ENCODE measurements at places on chromosomes 11 and 22.

DNA sequence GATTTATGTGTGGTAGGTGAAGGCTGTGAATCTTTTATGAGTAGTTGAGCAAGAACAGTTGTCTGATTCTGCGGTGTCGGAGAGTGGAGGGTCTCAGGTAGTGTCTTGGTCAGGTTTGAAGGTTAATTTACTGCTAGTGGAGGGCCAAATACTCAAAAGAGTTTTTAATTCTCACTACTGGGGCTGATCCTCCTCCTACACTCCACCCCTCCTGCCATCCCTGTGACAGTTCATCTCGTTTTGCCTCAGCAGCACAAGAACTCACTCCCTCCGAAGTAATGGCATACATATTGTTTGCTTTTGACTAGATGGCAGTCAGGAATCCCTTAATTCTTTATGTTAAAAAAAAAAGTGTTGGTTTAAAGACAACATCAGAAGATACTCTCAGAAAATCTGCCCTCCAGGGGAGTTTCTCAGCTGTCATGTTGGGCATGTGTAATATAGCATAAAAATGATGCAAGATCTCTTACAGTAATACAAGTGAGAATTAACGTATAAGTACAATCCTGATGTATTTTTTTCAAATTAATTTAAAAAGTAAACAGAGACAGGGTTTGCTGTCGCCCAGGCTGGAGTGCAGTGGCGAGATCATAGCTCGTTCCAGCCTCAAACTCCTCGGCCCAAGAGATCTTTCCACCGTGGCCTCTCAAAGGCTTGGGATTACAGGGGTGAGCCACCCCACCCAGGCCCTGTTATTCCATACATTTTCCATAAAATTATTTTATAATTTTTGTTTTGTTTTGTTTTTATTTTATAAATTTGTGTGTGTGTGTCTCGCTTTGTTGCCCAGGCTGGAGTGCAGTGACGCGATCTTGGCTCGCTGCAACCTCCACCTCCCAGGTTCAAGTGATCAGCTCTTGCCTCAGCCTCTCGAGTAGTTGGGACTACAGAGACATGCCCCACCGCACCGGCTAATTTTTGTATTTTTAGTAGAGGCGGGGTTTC, 1.3 kb downstream of the FAR1 start:
- H3K27ac ChIP-seq, result no peak overlapping the region
- DNase-seq, result no peak
- no peaks in the 10 kb centered on the region for H3K27me3 ChIP-seq
- peak overlapping the region; percentile 95 for H3K4me3 ChIP-seq
- H3K36me3 ChIP-seq, result no peaks in the 10 kb centered on the region
- peaks cover 3% of the 10 kb centered on the region for H3K4me1 ChIP-seq

DNA sequence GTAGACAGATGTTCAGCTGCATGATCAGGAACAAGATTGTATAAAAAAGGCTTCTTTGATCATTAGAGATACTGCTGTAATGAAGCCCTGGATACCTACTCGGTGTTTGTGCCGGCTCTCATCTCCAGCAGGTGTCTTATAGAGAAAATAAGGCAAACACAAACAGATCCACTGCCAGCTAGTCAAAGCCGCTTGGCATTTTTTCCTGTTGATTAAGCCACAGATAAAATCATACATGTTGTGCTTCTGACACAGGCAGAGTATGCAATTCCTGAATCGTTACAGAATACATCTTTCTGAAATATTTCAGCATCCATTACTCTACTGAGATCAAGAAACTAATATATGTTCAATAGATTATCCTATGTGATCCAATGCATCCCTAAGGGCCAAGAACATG, 206.9 kb downstream of the CADM1 start:
- H3K4me1 ChIP-seq, result no peaks in the 10 kb centered on the region
- no peak overlapping the region for H3K27ac ChIP-seq
- no peaks in the 10 kb centered on the region for H3K27me3 ChIP-seq
- H3K36me3 ChIP-seq, result no peaks in the 10 kb centered on the region

DNA sequence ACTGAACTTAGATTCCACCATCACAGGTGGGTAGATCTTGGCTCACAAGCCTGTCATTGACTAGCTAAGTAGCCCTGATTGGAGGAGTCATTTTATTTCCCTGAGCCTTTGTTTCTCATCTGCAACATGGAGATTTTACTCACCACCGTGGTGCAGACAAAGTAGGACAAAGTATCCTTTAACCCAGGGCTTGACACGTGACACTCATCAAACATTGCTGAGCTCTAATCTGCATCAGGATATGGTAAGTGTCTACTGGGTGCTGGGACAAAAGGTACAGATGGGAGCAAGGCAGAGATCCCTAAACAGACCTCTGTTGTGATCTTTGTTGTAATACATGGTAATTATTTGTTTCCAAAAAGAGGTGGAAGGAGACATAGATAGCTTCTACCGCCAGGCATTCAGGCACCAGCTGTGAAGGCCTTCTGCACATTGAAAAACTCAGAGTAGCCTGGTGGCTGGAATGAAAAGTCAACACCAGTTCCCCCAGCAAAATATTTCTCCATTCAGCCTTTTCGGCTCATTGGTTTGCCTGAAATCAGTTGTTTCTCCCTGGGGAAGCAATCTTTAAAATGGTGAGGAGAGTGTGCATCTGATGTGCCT, 18.3 kb upstream of the MICAL2 start:
- DNase-seq, result no peak
- H3K27ac ChIP-seq, result peak overlapping the region; percentile 98
- H3K4me1 ChIP-seq, result peaks cover 48% of the 10 kb centered on the region

DNA sequence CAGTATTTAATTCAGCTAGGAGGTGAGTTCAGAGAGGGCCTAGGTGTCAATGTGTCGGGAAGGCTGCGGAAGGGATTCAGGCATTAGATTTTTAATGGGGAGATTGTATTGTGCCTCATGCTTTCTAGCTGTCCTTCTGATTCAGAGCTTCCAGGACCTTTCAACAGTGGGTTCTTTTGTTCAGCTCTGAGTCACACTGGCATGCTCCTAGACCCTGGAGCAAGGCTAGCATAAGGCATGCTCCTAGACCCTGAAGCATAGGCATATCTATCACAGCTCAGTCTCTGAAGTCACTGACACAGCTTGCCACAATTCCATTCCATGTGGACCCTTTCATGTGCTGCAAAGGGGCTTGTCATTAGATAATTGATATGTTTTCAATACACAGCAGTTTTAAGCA, 396.9 kb downstream of the RAB38 start:
- H3K27me3 ChIP-seq, result no peaks in the 10 kb centered on the region
- no peaks in the 10 kb centered on the region for H3K4me1 ChIP-seq
- no peak overlapping the region for H3K4me3 ChIP-seq
- no peak overlapping the region for H3K27ac ChIP-seq

GRCh38 chr11:44257338-44258189, 52.4 kb downstream of the ALX4 start:
- H3K27me3 ChIP-seq, result no peaks in the 10 kb centered on the region
- no peak overlapping the region for H3K4me3 ChIP-seq
- H3K36me3 ChIP-seq, result no peaks in the 10 kb centered on the region

GRCh38 chr11:83280256-83280655, 5.9 kb downstream of the CCDC90B start:
- H3K4me1 ChIP-seq, result no peaks in the 10 kb centered on the region
- H3K27me3 ChIP-seq, result no peaks in the 10 kb centered on the region
- H3K4me3 ChIP-seq, result no peak overlapping the region

DNA sequence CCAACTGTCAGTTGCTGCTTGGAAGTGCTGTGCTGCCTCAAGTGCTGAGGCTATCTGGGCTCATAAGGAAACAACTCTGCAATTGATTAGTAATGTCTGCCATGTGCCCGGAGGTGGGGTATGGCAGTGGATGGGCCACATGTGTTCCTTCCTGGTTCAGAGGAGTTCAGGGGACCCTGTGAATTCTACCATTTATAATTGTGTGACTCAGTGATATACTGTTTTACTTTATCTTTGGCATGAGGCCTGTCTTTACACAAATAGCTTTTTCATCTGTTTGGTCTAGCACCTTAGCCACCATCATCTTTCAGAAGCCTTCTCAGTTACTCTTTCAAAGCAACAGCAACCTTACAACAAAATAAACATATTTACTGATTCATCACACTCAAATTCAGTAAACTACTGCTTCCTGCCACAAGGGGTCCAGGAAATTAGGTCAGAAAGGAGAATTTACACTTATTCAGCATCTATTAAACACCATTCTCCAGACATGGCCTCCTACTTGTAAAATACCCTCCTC, 20.9 kb downstream of the DKK3 start:
- H3K4me3 ChIP-seq, result no peak overlapping the region
- H3K36me3 ChIP-seq, result peaks cover 13% of the 10 kb centered on the region
- no peaks in the 10 kb centered on the region for H3K27me3 ChIP-seq

Measured in ascending aorta (tissue), 2 donors.